ENCODE measurements at places on chromosomes 7 and 10.

DNA sequence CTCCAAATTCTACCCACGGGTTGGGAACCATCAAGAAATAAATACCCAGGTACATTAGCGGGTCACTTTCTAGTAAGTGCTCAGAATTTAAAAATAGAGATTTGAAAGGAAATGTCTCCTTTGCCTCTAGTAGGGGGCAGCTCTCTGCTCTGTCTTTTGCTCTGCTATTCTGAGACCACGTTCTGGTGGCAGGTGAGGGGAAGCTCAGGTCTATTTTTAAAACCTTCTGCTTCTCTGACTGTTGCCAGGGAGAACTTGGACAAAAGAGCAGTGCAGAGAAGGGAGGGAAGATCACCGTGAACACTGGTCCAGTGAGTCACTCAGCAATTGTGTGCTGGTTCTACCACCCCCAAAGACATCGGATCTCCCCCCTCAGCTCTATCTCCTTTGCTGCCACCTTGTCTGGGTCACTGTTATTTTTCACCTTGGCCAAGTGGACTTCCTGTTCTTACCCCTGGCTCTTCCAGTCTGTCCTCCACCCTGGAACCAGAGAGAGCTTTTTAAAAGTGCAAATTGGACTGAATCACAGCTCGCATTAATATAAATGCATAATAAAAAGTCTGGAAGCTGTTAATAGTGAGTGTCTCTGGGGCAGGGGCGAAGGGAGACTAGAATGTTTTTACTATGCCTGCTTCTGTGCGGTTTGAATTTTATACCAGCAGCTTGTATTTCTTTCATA, 72.4 kb upstream of the LOXL4 start:
- DNase-seq, result no peak

DNA sequence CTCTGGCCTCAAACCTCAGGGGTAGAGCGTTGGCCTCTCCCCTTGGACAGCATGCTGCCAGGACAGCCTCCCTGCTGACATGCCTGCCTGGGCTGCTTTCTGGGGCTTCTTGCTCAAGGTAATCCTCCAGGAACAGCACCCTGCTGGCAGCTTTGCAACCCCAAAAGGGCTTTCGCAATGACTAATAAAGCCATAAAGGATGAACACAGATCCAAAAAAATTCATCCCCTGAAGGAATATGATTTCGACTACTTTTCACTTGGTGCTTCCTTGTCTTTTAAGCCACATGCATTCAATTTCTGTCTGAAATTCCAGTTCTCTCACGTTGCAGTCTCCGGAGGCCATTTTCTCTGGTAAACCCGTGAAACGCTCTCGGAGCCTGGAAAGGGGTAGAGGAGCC, 15.1 kb upstream of the SH3PXD2A start:
- DNase-seq, result no peak

DNA sequence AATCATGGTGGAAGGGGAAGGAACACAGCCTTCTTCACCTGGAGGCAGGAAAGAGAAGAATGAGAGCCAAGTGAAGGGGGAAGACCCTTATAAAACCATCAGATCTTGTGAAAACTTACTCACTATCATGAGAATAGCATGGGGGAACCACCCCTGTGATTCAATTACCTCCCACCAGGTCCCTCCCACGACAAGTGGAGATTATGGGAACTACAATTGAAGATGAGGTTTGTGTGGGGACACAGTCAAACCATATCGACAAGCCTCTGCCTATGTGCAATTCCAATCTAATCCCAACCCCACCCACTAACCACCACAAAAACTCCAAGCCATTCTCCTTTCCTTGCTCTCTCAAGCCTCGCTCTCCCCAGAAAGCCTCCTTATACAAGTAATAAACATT, 69.2 kb downstream of the TAC1 start:
- DNase-seq, result no peak

GRCh38 chr7:157622000-157622399, 285.2 kb downstream of the DNAJB6 start:
- DNase-seq, result no peak

DNA sequence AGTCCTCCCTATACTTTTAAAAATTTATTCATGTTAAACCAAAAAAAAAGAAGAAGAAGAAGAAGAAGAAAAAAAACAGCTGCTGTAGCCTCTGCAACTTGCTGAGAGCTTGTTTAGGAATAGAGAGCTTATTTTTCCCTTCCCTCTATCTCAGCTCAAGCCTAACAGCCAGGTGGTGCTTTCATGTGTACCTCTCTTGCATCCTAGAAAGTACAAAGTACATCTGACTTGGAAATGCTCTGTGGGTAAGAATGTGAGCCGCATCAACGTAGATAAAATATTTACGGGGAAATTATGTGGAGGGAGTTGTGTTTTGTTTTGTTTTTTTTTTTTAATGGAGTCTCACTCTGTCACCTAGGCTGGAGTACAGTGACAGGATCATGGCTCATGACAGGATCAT, 99.6 kb downstream of the PLXDC2 start:
- no peak for DNase-seq

DNA sequence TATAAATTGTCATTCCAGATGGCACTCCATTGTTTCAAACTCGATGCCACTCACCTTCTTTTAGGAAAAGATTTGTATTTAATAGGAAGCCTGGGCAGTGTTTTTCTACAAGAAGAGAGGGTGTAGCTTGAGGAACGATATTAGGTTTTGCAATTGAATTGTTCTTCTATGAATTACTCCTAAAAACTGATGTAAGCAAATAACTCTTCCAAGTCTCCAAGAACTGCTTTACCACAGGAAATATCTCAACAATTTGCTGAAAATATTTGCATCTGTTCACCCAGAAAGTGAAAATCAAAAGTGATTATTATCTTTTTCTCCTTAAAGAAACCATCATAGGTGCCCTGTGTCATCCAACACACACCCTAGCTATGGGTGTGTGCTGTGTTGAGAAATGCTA, 261.3 kb upstream of the MEOX2 start:
- no peak for DNase-seq

DNA sequence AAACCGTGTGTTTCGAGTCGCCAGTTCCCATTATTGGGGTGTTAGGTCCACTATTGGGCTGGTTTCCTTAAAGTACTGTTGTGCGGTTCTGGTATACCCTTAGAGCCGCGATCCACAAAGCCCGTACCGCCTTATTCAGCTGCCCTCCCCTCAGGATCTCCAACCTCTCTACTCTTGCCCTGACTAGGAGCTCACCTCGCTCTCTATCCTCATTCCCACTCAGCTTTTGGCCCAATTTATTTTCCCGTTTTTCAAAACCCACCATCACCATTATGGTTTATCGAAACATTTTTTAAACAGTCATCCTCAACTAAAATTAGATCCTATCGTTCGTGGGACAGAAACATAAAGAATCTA, 461 bp upstream of the ETV1 start:
- DNase-seq, result no peak

Data from HuH-7 (cell line).